ENCODE measurements at places on chromosomes 7 and 10. TPM values are rescaled to one million over a fixed set of nuclear protein-coding genes. Genes with fewer than 3 reads are reported as not detected.

The AKR1D1 gene
- not detected for total RNA-seq

The SAMD9L gene
- 6.6 TPM for total RNA-seq

The GIMAP5 gene
- total RNA-seq = 0.13 TPM

The NPY4R gene
- total RNA-seq = 0.13 TPM

The GNAI1 gene
- 26.4 TPM for total RNA-seq

The ACTL6B gene
- not detected for total RNA-seq

The PUS7 gene
- total RNA-seq = 31.4 TPM

The SPDYE8 gene
- not detected for total RNA-seq

The DNA2 gene
- 6.5 TPM for total RNA-seq

The SUMF2 gene
- total RNA-seq = 198 TPM

The ARHGEF35 gene
- 1.2 TPM for total RNA-seq

The DPYSL4 gene
- 12.3 TPM for total RNA-seq

The AQP1 gene
- total RNA-seq = 1.4 TPM

The PRLHR gene
- not detected for total RNA-seq

The ANLN gene
- total RNA-seq = 31.0 TPM

The CUZD1 gene
- total RNA-seq = 0.13 TPM

The KAZALD1 gene
- total RNA-seq = 67.5 TPM

The CAMK1D gene
- total RNA-seq = 2.6 TPM

The C7orf33 gene
- total RNA-seq = not detected

The FEZF1 gene
- not detected for total RNA-seq

The PRKG1 gene
- 6.2 TPM for total RNA-seq

The CLCN1 gene
- total RNA-seq = 0.13 TPM

The ZNF117 gene
- total RNA-seq = 3.4 TPM

The LHFPL3 gene
- not detected for total RNA-seq

The AFAP1L2 gene
- total RNA-seq = 5.3 TPM

The TAS2R41 gene
- not detected for total RNA-seq

The PHYH gene
- 32.7 TPM for total RNA-seq

The MOGAT3 gene
- total RNA-seq = not detected

The C7orf25 gene
- 4.5 TPM for total RNA-seq

The OPN1SW gene
- not detected for total RNA-seq

The CTAGE8 gene
- total RNA-seq = 0.26 TPM

The HTR5A gene
- not detected for total RNA-seq

The C10orf90 gene
- total RNA-seq = not detected

The FGFR2 gene
- 0.52 TPM for total RNA-seq

The RBP4 gene
- total RNA-seq = not detected

The PTPN20 gene
- total RNA-seq = 0.08 TPM

The CYP26C1 gene
- total RNA-seq = 0.13 TPM

The PRPS1L1 gene
- total RNA-seq = not detected

The HOXA3 gene
- 8.1 TPM for total RNA-seq
